ENCODE measurements at places on chromosomes 4 and X.

GRCh38 chrX:68511255-68511654, 12.4 kb downstream of the YIPF6 start:
- peak; percentile 43 for DNase-seq

DNA sequence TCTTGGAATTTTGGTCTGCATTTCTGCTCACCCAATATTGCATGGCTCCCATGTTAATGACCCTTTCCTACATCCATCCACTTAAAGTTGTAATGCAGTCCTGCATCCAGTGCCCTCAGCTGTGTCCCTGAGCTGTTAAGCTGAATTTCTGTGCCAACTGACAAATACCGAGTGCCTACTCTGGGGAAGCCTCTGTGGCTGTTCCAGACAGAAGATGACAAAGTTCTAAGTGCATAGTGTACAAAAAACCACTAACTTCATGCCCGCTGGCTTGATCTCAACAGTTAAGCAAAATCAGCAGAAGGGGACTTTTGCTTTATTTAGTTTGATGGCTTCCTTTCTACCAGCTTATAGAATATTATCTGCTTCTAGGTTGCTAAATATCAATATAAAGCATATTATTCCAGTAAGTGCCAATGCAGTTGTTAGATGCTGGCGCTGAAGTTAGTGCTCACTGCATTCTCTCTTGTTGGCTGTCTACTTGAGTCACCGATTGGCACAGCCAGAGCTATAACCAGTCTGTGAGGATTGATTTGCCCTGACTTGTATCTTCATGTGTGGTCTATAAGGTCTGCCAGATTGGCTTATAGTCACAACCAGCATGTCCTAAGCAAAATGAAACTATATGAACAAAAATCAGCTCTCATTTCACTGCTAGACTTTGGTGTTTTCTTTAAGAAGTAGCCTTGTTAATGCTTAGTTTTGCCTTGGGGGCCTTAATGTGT, 98.9 kb downstream of the KLHL8 start:
- DNase-seq: no peak

GRCh38 chrX:10591363-10592335, 28.7 kb downstream of the MID1 start:
- DNase-seq: no peak

DNA sequence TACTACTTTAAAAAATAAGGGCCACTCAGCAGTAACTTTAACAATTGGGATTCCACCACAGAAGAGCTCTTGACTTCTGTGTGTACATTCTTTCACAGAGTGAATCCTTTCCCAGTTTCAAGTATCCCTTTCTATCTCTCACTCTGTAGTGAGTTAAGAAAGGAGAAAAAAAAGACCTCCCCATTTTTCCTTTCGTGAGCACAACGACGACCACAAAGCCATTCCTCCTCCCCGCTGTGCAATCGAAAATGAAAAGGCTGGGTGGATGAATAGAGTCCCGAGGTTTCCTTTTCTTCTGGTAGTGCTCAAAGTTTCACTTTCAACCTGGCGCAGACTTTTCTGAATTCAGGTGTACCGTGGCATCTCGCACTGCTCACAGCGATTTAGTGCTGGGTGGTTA, 58.0 kb downstream of the TAB3 start:
- no peak for DNase-seq

DNA sequence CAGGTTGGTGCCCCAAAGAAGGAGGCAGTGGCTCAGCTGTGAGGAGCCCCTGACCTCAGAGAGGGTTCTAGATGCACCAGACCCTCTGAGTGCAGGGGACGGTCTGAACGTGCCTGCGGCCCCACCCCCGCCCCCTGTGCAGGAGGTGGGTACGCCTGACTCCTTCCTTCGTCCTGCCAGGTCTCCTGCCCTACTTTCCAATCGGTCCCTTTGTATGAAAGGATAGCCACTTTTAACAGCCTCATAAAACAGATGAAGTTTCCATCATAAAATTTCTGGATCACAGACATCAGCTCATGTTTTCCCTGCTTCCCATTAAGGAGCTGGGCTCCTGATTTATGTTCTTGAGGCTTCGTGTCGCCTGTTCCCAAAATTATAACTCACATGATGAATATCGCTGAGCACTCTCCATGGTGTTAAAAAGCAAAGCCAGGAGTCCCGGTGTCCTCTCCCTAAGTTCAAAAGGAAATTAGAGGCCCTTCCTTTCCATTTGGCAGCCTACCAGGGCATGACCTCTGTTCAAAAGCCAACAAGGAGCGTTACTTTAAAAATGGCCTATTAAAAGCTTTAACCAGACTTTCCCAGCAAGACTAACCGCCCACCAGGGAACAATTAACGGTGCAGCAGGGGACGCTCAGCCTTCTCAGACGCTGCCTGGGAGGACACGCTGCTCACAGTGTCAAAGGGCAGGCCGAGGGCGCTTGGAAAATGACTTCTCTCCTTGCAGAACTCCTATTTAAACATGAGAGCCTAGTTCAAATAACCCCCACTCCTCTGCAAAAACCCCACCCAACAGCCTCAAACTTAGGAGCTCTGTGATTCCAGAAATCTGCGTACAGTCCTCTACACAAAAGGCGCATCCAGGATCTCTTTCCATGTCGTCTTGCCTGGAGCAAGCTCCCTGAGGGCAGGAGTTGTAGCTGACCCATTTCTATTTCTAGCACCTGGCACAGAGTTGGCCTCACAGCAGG, 181.9 kb downstream of the AFAP1 start:
- no peak for DNase-seq

DNA sequence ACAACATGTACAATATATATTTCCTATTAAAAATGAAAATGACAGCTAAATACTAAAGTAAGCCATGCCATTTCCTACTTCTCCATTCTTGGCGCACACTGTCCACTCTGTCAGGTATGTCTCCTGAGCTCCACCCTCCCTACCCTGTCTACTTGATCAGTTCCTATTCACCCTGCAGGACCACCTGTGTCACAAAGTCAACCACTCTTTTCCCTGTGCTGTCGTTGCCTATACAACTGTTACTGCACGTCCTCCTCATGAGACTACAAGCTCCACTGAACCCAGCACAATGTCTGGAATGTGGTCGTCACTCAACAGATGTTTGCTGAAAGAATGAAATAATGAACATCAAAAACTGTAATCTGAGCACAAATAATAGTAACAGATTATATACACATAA, 54.9 kb downstream of the SLC9A7 start:
- no peak for DNase-seq

GRCh38 chr4:128796934-128797333, 12.6 kb upstream of the JADE1 start:
- no peak for DNase-seq

- DNase-seq: no peak
These were observed 288.5 kb downstream of the ASMT start for GRCh38 chrX:1903236-1903935.

GRCh38 chr4:47213106-47213505, 181.7 kb downstream of the GABRB1 start:
- DNase-seq: no peak

GRCh38 chrX:2701600-2701999, 10.5 kb downstream of the CD99 start:
- no peak for DNase-seq

DNA sequence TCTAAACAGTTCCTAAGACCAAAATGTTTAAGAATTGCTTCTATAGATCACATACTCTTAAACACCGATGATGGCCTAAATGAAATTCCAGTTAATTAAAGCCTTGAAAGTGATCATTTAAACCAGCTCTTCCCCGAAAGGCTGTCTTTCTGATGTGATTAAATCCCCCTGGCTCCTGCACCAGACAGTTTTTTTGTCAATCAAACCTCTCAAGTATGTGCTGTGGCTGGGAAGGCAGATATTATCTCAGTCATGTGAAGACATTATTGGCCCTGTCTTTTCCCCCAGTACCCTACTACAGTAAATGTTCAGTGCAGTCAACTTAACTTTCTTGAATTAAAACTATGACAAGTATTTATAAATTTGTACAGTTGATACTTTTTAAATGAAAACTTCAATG, 121.0 kb upstream of the MYOZ2 start:
- no peak for DNase-seq

DNA sequence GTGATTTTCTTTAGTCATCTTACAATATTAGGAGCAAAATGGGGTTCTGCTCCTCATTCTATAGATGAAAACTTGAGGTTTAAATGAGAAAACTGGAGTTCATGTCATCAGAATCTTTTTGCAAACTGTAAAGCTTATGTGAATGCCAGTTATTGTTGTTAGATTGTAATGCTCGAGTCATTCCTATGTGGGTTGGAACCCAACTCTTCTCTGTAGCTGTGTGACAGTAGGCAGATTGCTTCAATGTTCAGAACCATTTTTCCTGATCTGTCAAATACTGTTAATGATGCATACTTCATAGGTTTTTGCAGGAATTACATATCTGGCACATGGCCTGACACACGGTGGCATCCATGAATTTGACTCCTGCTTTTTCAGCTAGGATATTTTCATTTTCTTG, 178.9 kb downstream of the RAPGEF2 start:
- DNase-seq: no peak
